ENCODE measurements at places on chromosomes 3 and 15.

DNA sequence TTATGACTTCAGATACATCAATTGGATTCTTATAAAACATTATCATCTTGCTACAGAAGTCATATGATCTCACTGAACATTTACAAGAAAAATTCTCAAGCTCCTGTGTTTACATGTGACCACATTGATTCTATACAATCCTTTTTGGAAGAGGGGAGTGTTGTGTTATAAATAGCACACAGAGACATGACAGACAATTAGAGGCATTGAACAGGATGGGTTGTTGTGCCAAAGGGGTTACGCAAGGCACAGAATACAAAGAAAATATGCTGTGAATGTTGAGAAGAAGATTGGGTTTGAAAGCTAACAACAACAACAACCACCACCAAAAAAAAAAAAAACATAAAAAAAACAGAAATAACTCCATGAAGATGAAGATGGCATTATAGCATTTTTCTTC, 32.5 kb upstream of the TBL1XR1 start:
- no peak for DNase-seq

- no peak for DNase-seq
Observed at GRCh38 chr3:123105201-123106189, 38.7 kb downstream of the PDIA5 start.

GRCh38 chr15:63079947-63080626, 37.5 kb downstream of the TPM1 start:
- DNase-seq = no peak

DNA sequence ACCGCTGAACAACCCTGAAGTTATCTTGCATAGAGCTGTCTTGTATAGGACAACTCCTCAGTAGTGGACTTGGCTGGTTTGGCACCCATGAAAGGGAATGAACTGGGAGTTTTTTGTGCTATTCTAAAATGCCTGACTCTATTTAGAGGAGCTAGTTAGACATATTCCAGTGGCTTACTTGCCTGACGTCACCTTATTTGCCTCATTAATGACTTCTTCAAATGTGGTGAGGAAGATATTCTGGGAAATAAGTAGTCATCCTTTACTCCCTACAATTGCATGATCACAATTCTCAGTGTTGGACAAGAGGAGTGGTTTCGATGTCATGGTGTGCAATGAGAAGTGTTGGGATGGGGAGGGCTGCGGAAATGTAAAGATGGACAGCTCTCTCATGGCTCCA, 509.2 kb upstream of the MDFIC2 start:
- no peak for DNase-seq

DNA sequence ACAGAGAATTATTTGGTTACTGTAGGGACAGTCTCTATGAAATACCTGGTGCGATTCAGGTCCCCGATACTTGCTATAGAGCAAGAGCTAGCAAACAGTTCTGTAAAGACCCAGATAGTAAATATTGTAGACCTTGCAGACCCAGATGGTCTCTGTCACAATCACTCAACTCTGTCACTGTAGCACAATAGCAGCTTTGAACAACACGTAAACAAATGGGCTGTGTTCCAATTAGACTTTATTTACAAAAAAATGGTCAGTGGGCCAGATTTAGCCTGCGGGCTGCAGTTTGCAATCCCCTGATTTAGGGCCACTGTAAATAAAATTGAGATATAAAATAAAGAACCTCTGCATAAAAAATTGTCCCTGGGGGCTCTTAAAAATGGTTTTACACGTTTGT, 127.7 kb downstream of the SV2B start:
- no peak for DNase-seq

- DNase-seq = no peak
Observed at GRCh38 chr3:133706033-133706432, 40.2 kb upstream of the TF start.

DNA sequence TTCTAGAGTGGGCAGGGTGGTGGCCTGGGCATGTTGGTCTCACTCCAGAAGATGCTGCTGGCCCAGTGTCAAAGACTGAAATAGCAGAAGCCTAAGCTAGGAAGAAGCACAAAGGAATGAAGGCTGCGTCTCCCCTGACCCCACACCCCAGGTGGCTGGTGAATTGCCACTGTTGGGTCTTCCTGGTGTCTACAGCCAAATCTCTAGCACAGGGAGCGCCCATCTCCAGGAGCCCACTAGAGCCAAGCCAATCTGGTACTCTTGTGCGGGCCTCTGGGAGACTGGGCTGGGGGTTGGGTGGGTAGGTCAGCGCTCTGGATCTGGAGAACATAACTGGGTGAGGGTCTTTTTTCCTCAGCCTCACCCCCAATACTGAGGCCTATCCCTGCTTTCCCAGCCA, 894 bp downstream of the TUSC2 start:
- DNase-seq = no peak

GRCh38 chr15:36469311-36469966, 110.0 kb upstream of the CDIN1 start:
- no peak for DNase-seq

DNA sequence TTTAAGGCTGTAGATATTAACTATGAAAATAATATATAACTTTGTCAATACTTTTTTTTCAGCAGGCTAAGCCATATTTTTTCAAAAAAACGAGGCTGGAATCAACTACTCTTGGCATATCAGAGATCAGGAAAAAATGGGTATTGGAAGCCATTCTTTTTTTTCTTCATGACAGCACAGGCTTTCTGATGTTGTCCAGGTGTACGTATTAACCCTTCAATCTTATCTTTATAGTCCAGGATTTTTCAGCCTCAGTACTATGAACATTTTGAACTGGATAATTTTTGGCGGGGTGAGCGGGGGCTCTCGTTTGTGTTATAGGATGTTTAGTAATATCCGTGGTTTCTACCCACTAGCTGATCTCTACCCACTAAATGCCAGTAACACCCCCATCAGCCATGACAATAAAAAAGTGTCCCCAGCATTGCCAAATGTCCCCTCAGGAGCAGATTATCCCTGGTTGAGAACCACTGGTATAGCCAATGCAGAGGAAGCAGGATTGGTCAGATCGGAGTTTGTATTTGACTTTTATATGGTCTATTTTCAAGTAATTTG, 52.0 kb downstream of the PLCL2 start:
- no peak for DNase-seq

DNA sequence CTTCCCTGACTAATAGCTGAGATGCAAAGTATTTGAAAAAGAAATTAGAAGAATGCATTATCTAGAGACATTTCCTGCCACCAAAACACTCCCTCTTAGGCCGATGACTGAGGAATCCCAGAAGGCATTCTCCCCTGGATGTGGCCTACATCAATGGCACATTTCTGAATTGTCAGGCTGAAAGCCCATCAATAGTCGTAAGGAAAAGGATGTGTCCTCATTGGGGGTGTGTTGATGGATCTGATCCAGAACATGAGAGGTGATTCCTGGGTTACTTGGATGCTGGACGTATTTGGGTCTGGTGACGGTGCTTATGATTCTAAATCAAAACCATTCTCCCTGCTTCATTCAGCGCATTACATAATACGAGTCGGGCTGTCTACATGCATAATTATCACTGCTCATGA, 216.9 kb upstream of the CDIN1 start:
- DNase-seq = no peak

- peak; percentile 46 for DNase-seq
Observed at GRCh38 chr3:126481808-126482502, 6.3 kb upstream of the ZXDC start.

DNA sequence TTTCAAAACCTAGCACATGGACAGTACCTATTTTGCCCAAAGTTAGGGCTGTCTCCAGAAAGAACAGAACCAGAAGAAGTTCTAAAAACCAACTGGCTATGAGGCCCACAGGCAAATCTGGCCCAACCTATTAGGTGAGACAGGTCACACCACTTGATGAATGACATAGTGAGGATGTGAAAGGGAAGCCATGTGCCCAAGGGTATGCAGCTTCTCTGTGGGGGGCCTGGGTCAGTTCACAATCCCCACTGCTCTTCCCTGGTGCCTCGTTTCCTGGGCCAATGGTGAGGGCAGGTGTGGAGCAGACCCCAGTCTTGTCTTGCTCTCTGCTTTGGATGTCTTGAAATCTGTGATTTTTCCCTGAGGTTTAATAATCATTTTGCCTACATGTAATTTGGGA, 8.9 kb downstream of the INSYN1 start:
- DNase-seq = no peak

DNA sequence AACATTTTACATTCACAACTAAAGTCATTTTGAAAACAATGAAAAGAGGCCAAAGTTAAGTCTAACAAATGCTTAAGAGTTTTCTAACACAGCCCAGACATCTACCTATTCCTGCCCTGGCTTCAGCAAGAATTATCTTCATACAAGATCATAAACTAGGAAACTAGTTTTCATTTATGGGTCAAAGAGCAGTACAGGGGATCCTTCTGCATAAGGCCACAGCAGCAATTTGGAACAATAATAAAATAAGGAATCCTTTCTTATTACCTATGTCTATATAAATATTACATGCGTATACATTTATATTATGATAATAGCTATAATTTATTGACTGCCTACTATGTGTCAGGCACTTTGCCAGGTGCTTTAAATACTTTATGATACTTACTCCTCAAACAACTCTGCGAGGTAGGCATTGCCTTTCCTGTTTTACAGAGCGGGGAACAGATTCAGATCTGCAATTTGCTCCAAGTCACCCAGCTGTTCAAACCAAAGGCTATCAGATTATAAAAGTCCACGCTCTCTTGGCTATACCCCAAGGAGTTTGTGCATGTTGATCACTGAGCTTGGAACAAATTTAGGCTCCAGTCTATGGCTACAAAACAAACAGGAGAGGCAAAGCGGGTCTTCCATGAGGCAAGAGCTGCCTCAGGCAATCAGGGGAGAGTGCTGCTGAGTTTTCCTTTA, 196.4 kb downstream of the RORA start:
- no peak for DNase-seq

GRCh38 chr3:38566215-38566528, 70.0 kb downstream of the EXOG start:
- DNase-seq = peak; percentile 17

- DNase-seq = peak; percentile 96
Observed at GRCh38 chr15:44536962-44537734, at the start of gene EIF3J. TSS of gene EIF3J (plus strand) at chr15:44537147. CDS start at chr15:44537195, 48 bp downstream.

DNA sequence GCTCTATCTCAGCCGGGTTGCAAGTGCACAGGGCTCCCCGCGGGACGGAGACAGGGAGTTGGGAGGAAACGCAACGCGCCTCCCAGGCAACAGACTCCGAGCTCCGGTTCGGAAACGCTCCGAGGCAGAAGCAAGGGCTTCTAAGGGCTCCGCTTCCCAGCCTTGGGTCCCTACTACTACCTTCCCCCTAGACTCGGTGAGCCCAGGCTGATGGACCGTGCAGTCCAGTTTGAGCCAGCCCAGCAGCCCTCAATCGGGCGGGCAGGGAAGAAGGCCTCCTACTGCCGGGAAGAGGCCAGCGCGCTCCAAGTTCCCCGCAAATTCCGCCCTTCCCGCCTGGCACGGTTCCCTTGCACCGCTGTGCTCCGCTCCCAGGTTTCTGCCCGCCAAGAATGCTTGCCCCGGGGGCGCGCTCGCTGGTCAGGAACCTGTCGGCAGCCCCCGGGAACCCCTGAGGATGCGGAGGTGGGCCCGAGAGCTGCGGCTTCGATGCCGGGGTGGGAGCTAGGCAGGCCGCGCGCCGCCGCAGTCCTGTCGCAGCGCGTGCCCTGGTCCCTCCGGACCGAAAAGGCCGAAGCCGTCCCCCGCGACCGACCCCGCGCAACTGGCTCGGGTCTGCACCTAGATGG, 728 bp downstream of the TRANK1 start:
- DNase-seq = peak; percentile 76

DNA sequence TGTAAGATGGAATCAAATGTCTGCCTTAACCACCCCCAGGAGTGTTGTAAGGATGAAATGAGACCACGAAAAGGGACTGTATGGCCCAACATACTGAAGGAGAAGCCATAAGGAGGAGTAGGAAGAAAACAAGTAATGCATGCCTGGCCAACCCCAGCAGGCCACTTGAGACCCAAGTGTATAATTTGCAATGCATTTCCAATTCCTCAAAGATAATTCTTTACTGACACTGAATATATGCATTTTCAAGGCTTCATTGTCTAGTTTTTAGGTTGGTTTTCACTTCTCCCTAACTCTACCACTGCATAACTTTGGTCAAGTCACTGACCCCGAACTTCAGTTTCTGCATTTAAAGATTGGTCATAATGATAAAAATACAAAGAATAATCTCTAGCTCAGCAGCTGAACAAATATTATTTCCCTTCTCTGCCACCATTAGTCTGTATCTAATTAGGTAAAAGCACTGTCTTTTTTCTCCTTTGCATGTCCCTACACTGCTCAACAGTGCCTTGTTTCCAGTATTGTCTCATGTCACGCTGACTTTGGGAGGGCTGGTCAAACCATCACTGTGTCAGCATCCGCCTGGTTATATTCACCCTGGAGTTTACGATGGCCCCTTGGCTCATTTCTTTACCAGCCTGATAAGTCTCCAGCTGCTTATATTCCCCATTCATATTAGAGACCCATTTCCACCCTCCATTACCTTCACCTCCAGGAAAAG, 378.6 kb downstream of the NTRK3 start:
- DNase-seq = no peak

- DNase-seq = no peak
Observed at GRCh38 chr3:148962513-148962912, 28.8 kb upstream of the GYG1 start.

DNA sequence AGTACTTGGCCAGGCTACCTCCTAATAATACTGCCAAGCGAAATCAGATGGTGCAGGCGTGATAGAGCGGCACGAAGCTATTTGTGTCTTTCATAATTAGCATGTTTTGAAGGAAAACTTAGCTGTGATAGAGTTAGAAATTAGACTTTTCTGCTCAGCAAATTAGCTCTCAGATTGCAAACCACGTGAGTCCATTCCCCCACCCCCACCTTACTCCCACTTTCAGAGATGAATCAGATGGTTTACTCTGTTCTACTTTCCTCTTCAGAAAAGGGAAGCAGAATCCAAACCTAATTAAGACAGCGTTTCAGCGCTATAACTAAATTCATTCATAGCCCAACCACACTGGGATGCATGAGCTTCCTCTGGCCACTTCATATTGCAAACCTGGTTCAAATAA, 214.6 kb downstream of the SLCO3A1 start:
- DNase-seq = no peak

- DNase-seq = no peak
Observed at GRCh38 chr15:77162872-77163633, 92.1 kb upstream of the TSPAN3 start.

DNA sequence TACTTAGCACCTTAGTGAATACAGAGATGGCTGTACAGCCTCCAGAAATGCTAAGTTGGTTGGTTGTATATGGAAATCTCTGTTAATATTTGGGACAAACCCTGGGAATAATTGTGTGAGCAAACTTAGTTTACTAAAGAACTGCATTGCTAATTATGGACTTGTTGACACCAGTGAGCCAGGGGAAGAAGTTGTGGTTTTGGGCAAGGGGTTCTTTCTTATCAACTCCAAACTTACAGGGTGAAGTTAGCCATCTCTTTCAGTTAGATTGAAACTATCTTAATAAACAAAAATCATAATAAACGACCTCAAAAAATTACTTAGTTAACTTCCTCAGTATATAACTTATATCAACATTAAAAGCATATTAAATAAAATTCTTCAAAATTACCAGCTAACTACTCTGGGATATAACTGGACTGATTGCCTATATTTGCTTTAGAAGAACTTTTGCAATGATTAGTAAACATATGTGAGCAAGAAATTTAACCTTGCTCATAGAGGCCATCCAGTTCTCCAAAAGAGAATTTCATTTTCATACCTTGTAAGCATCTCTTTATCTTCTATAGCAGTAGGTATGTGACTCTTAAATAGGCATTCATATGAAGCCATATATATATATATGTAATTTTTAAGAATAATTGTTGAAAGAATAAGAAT, 24.7 kb downstream of the MBNL1 start:
- DNase-seq = no peak

GRCh38 chr15:98745650-98746374, 97.5 kb downstream of the IGF1R start:
- DNase-seq = no peak

GRCh38 chr3:144109944-144110343, 138.3 kb downstream of the DIPK2A start:
- no peak for DNase-seq
